Fibroblast of lung (primary cell): ENCODE measurements at places on chromosomes 6 and 20. TPM values are rescaled to one million over a fixed set of nuclear protein-coding genes. Genes with fewer than 3 reads are reported as not detected.

Gene EFCAB8
- total RNA-seq = under 0.01 and 0.26 TPM in 2 replicates

Gene YTHDF1
- 12.8 and 16.3 TPM in 2 replicates for total RNA-seq

Gene PNLDC1
- total RNA-seq = not detected in 2 replicates

DNA sequence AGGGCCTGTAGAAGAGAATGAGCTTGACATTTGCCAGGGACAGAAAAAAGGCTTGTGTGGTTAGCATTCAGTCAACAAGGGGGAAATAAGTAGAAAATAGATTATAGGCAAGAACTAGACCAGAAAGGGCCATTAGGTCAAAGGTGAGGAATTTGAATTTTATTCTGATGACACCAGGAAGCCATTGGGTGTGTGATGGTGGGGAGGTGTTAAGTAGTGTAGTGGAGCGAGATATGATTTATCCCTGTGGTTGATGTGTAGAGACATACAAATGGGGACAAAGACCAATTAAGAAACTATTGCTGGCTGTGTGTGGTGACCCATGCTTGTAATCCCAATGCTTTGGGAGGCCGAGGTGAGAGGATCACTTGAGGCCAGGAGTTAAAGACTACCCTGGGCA lies 11.0 kb downstream of the DSTN start:
- DNase-seq = no peak

Gene TFAP2B
- not detected in 2 replicates for total RNA-seq

DNA sequence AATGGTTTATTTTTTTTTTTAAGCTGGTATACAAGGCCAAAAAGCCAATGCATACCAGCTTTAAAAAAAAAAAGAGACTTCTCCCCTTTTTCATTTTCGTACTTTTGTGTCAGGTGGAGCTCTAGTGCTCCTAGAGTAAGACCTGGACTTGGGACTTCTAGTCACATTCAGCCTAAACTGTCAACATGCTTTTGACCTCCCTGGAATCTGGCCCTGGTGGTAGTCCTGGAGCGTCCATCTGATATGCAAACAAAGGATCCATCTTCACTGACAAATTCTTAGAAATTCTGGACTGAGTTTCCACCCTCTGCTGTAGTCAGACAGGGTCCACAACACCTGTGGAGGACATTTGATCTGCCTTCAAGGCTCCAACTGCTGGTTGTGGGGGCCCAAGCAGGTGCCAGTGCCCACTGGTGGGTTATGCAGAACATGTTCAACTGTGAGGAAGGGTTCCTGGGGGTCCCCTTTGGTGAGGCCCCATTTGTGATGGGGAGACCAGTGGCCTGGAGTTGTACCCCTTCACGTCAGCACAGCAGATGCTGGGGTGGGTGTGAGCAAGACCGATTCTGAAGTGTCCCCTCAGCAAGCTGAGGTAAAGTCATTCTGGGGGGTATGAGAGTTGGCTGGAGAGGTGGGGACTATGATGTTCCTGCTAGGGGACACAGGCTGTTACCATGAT lies 12.6 kb upstream of the PCMTD2 start:
- DNase-seq = no peak

- DNase-seq = no peak
Measured at GRCh38 chr6:55088902-55089301, 85.4 kb upstream of the HCRTR2 start.

DNA sequence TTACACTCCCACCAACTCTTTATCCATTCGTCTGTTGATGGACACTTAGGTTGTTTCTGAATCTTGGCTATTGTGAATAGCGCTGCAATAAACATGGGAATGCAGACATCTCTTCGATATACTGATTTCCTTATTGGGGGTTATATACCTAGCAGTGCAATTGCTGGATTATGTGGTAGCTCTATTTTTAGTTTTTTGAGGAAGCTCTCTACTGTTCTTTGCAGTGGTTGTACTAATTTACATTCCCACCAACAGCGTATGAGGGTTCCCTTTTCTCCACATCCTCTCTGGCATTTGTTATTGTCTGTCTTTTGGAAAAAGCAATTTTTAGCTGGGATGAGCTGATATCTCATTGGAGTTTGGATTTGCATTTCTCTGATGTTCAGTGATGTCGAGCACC lies 4.6 kb upstream of the PFDN4 start:
- DNase-seq = no peak

Gene ULBP1
- 0.26 and 0.83 TPM in 2 replicates for total RNA-seq

- no peak for DNase-seq
Measured at GRCh38 chr6:38901802-38902522, 146.6 kb upstream of the GLP1R start.

- DNase-seq = no peak
Measured at GRCh38 chr20:34794006-34794585, 31.4 kb downstream of the NCOA6 start.

Gene GID8
- 33.9 and 38.8 TPM in 2 replicates for total RNA-seq

DNA sequence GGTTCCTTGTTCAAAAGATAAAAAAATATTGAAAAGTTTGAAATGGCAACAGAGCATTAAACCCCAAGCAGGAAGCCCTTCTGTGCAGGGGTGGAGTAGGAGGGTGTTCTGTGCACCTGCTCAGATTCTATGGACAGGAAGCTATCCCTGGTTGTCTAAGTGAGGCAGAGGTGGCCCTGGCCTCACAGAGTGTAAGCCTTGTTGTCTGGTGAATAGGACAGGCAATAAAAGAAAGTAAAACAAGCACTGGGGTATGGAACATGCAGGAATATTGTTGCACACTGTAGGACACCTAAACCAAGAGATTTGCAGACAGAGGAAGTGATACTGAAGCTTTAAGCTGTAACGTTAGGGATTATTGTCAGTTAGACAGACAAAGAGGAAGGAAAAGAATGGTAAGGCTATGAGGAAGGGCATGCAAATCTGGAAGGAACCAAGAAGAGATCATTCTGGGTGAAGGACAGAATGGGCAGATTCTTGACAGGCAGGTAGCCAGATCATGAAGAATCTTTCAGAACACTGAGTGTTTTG lies 66.8 kb downstream of the TBC1D7 start:
- DNase-seq = no peak

Gene MAS1
- total RNA-seq = not detected in 2 replicates

Gene TRIM15
- total RNA-seq = not detected in 2 replicates

Gene CCM2L
- not detected in 2 replicates for total RNA-seq

Gene CAGE1
- total RNA-seq = under 0.01 and 0.17 TPM in 2 replicates

Gene SPATS1
- under 0.01 TPM in 1 of 2 replicates, not detected in the other for total RNA-seq

GRCh38 chr6:80922916-80923455 lies 816.5 kb downstream of the BCKDHB start:
- no peak for DNase-seq

Gene TMEM244
- total RNA-seq = not detected in 2 replicates

Gene TAF8
- total RNA-seq = 12.6 and 13.9 TPM in 2 replicates

DNA sequence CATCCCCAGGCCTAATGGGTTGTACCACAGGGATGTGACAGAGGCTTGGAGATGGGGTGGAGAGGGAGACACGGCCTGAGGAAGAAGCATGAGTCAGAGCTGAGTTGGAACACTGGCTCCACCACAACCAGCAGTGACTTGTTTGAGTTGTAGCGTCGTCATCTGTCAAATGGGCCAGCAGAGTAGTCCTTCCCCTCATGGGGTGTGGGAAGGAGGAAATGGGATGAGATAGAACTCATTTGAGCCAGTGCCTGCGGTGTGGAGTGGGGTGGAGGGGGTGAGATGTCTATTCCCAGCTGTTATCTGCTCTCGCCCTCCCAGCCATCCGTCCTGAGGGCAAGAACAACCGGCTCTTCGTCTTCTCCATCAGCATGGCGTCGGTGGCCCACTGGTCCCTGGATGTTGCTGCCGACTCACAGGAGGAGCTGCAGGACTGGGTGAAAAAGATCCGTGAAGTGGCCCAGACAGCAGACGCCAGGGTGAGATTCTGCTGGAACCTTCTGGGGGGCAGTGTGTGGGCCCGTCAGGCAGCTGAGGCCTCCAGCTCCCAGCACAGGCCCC lies 32.5 kb downstream of the PLCG1 start:
- DNase-seq = peak; percentile 48

Gene TCF21
- total RNA-seq = 8.2 and 11.1 TPM in 2 replicates

Gene HTR1B
- 0.17 TPM in 1 of 2 replicates, not detected in the other for total RNA-seq
